ENCODE measurements at places on chromosomes 1 and 21.
A peak's percentile ranks its signal among the peaks of the same experiment; 100 is the strongest.

GRCh38 chr1:37262439-37263170 is 211.8 kb upstream of the ZC3H12A start:
- no peak for DNase-seq

- DNase-seq: peak; percentile 76
These were observed at the start of gene CSF1 for GRCh38 chr1:109910123-109910962. Gene CSF1, plus strand, starts transcription at chr1:109910849. Its CDS starts 175 bp downstream, at chr1:109911024.

- no peak for DNase-seq
These were observed 539.7 kb upstream of the DAB1 start for GRCh38 chr1:57963581-57963980.

DNA sequence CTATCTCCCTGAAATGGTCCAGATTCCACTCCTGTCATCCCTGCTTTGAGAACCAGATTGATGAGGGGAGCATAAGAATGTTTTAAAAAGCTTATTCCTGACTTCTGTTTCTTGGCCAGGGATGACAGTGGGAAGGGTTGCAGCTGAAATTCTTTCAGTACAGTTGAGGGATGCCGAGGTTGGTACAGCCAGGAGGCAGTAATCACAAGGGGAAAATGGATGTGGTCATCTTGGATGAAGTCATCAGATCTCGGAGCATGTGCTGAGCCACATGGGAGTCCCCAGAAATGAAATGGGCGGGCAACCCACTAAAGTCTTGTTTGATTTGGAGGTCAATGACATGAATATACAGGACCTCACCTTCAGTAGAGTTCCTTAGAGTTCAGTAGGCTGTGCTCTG is 18.7 kb upstream of the PLA2G2E start:
- no peak for DNase-seq

GRCh38 chr1:224874775-224875174 is 54.7 kb upstream of the DNAH14 start:
- no peak for DNase-seq

DNA sequence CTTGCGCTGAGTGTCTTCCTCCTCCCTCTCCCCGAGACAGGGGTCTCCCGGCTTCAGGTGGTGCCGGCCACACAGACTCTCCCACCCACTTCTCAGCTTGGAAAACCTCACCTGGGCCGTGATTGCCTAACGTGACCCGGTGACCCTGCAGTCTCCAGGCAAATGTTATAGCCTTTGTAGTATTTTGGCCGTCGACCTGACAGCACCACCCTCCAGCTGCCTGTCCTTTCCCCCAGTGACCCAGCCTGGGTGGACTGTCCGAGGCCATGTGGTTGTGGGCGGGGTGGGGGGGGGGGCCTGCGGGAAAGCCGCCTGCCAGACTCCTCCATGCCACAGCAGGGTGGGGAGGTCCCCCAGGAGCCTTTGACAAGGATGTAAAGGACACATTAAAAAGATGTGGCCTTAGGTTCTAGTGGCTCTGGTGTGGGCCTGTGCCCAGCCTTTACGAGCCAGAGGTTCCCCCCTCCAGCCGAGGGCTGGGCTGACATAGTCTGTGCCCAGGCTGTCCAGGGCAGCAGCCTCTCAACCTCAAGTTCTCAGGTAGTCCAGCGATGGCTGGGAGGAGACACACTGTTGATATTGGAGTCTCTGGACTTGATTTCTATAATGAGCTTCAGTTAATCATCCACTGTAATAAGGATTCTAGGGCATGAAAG is 8.1 kb downstream of the TOR3A start:
- no peak for DNase-seq

DNA sequence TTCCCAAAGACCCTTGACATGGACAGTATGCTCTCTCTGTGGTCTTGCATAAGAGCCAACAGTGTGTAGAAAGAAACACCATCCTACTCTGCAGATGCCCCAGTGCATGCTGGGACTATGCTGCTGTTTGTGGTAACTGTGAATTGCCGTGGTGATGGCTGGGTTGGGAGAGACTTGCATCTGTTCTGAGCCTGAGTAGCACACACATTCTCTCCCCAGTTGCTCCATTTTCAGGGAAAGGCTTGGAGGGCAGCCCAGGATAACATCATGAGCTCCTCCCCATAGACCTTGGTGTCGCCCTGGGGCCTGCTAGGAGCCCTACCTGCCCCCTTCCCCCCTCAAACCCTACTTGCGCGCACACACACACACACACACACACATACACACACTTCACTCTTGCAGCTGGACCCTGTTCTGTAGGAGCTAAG is 120.9 kb upstream of the IPO9 start:
- DNase-seq: no peak

DNA sequence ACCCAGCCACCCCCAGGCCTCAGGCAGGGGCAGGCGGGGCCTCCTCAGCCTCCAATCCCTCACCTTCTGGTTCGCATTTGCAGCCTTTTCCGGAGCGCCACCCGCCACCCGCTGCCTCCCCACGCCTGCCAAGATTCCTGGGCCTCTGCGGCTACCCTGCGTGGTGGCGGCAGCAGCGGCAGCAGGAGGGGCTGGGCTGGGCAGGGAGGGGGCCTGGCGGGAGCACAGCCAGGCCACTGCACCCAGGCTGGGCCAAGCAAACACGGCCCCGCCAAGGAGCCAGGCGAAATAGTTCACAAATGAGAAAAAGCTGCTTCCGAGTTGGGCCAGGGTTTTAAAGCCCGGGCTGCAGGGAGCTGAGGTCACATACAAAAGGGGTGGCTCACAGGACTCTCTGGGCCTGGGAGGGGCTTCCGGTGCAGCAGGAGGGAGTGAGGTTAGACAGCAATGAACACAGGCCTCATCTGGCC is 9.8 kb downstream of the COL8A2 start:
- no peak for DNase-seq

DNA sequence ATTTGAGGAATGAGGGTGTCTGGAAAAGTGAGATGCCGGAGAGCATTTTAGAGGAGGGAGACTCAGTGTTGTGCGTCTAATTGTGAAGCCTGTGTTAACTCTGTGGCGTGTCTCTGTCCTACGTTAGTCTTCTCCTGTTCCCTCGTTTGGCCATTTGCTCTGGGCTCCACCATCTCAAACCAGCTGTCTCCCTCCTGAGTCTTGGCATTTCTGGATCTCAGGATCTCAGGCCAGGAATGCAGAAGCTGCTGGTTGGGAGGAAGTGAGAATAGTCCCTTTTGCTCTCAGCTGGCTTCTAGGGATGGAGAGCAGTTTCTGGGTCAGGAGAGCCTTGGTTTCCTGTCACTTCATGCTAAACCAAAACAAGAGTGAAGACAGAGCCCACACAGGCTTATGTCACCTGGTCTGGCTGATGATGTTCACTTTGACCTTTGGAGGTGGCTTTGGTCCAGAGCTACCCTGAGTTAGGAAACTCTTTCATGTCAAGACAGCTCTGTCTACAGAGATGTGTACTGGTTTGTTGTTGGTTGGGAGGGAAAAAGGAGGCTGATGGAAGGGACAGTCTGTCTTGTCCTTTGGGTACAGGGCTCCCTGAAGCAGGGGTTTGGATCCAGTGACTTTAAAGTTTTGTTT is 859 bp downstream of the NFASC start:
- no peak for DNase-seq

- DNase-seq: no peak
These were observed 14.9 kb upstream of the RAB3GAP2 start for GRCh38 chr1:220287129-220287528.

DNA sequence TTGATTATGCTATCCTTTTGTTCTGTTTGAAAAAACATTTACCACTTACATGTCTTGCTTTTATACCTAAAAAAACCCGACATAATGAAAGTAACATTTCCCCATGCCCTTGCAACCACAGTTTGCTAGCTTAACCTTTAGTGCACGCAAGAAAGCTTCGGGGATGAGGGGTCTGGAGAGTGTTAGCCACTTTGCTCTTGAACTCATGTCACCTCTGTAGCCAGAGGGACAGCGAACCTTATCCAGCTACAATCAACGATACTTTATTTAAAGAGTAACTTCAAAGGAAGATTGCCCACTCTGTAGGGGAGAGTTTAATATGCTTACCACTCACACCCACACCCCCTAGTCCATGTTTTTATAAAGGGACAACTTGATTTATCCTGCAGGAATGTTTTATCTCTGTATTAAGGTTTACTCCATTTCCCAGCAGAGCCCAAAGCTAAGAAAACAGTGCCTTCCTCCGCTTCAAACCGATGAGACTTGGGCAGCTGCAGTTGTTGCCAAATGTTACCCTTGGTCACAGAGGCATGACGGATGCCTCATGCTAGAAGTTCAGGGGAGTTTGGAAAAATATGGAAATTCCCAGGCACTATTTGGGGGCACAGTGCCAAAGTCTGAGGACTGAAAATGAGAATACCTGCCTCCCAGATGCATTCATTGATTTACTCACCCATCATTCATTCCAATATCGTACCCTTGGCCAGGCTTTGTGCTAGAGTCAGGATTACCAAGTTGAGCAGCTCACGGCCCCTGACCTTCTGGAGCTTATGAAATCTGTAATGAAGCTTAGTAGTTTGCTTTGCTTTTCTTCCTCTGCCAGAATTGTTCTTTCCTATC is 61.4 kb upstream of the VCAM1 start:
- DNase-seq: no peak

GRCh38 chr1:101069158-101069557 is 43.6 kb upstream of the DPH5 start:
- no peak for DNase-seq

DNA sequence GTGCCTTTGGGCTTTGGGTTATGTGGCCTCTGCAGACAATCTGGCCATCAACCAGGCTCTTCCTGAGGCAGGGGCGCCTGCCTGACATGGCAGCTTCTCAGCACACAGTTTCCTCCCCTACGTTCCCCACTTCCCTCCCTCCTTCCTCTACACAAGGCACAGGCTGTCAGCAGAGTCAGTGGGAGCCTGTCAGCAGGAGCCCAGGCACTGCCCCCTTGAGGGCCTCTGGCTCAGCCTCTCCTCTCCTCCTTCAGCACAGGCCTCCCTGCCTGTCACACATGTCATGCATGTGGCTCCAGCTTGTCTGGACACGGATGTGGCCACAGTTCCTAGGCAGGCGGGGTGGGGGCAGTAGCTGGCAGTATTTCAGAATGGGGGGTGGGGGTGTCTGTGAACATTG is 52.2 kb upstream of the ARTN start:
- no peak for DNase-seq

- no peak for DNase-seq
These were observed 142.9 kb downstream of the LRRC7 start for GRCh38 chr1:69710484-69711189.

DNA sequence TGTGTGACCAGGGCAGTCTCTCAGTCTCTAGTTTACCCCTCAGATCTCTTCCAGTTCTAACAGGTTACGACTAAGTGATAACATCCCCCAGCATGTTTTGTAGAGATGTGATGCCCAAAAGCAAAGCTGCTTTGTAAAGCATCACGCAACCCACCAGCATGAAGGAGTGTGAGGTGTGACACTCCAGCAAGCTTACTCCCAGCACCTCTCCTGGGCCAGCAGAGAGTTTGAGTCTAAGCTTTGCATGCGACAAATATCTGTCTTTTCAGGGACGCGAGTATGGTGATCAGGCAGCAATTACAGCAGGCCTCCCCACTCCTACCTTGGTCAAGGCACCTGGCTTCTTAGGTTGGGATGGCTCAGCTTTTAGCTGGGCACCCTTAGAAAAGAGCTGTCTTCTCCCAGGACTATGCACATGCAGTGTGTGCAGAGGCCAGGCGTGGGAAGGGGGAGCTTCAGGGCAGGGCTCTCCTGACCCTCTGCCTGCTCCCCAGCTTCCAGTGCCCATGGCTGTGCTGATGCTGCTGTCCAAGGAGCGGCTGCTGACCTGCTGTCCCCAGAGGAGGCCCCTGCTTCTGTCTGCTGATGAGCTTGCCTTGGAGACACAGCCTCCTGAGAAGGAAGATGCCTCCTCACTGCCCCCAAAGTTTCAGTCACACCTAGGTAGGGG is 48.2 kb downstream of the ELK4 start:
- DNase-seq: no peak

DNA sequence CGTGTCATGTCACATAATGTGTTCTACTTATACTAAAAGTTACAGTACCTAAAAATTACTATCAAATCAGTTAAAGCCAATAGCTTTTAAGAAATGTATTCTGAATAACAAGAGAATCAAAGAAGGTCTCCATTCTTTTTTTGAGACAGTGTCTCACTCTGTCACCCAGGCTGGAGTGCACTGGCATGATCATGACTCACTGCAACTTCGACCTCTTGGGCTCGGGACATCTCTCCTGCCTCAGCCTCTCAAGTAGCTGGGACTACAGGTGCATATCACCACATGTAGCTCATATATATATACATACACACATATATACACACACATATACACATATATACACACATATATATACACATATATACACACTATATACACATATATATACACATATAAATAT is 20.1 kb downstream of the COP1 start:
- DNase-seq: no peak

- no peak for DNase-seq
These were observed 29.3 kb downstream of the KIRREL1 start for GRCh38 chr1:158022554-158023312.

- no peak for DNase-seq
These were observed 11.8 kb downstream of the C1orf115 start for GRCh38 chr1:220701974-220702373.

DNA sequence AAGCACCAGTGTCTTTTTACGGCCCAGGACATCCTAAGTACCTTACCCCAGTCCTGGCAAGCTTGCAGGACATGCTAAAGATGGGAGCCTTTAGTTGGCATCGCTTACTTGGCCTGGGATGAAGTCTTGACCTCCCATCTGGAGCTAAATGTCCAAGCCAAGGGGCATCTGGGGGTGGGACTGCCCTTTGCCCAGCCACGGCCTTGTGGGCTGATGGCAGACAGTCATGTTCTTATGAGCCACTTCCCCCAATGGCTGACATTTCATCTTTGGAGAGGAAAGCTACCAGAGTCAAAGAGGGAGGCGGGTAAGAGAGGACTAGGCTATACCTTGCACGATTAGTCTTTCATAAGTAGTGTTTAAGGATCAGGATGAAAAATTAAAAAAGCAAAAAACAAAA is 32.2 kb downstream of the OPTC start:
- DNase-seq: no peak

- DNase-seq: no peak
These were observed 9.5 kb downstream of the COLGALT2 start for GRCh38 chr1:184027826-184028695.

DNA sequence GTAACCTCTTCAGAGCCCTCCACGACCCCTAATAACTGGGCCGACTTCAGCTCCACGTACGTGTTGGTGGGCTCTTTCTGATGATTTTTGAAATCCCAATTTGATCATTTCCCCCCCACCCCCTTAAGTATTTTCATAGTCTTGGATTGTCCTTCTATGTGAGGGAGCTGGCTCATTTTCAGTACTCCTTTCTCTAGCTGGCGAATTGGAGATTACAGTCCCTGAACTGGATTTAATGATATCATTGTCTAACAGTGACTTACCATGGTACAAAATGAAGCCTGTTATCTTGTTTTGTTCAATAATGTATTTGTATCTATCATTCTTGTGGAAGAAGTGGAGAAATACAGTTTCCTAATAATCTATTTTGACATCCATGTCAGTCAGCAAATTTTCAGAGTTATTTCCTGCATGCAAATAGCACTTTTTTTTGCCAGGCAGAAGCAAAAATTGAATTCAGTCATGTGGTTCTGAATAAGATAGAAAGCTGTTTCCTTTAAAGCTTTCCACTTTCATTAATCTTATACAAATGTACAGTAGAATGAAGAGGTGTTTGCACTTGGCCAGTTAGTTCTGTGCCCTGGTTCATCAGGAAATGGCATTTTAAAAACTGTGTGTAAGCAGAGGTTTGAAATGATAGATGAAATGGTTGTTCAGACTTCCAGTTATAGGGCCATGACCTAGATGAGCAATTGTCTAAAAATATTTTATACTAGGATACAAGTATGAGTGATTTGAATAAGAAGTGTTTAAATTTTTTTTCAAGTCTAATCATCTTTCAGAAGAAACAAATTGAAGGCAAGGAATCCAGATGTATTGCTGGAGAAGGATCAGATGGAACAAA is 104.2 kb downstream of the ATP5PO start:
- DNase-seq: no peak
